ENCODE measurements at places on chromosomes 3 and 15. TPM values are rescaled to one million over a fixed set of nuclear protein-coding genes. Genes with fewer than 3 reads are reported as not detected.

DNA sequence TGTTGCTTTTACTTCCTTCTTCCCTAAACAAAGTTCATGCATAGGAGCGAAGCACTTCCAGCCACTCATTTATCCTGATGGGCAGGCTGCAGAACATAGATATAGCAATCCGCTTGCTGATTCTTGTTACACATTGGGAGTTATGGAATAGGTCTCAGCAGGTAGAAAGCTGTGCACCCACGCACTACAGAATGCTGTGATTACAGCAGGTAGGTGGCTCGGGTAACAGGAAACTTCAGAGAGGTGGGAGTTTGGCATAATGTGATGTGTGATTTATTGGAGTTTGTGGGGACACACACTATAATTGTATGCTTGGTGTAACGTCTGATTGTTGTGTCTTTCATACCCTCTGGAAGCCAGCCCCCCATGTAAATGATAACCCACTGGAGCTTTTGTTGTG, 99.2 kb upstream of the MEIS2 start:
- H3K27ac ChIP-seq = no peak overlapping the region
- H3K4me1 ChIP-seq = no peaks in the 10 kb centered on the region
- H3K4me3 ChIP-seq = no peak overlapping the region
- H3K36me3 ChIP-seq = no peaks in the 10 kb centered on the region
- H3K27me3 ChIP-seq = no peaks in the 10 kb centered on the region

- DNase-seq = no peak
- no peaks in the 10 kb centered on the region for H3K27me3 ChIP-seq
- no peaks in the 10 kb centered on the region for H3K36me3 ChIP-seq
- no peak overlapping the region for H3K4me3 ChIP-seq
- H3K27ac ChIP-seq = no peak overlapping the region
- H3K4me1 ChIP-seq = no peaks in the 10 kb centered on the region
Measured at GRCh38 chr15:40825661-40826422, 2.7 kb downstream of the PPP1R14D start.

IL20RB gene
- 0.94 TPM for total RNA-seq

DNA sequence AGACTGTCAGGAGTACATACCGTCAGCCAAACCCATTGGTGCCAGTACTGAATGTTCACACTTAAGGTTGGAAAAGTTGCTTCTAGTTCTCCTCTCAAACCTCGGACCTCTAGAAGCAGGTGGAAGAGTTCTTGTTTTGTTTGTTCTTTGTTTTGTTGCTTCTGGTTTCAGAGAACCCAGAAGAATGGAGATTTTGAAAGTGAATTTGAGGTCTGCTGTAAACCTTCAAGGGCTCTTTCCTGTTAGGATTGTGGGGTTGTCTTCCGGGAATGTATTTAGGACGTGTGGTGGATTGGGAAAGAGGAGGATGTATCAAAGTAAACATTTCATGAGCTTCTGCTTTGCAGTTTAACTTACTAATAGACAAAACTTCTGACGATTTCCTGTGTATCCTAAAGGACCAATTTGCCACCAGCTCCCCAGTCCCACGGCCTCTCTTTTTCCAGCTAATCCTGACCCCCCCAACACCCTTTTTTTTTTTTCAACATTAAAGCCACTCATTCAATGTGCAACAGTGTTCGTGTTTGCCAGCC, 50.3 kb downstream of the FILIP1L start:
- H3K27ac ChIP-seq = no peak overlapping the region
- H3K36me3 ChIP-seq = no peaks in the 10 kb centered on the region
- peaks cover 2% of the 10 kb centered on the region for H3K4me1 ChIP-seq
- H3K27me3 ChIP-seq = no peaks in the 10 kb centered on the region
- DNase-seq = no peak
- H3K4me3 ChIP-seq = no peak overlapping the region

GRCh38 chr15:36605604-36606263, 26.3 kb downstream of the CDIN1 start:
- H3K27ac ChIP-seq = no peak overlapping the region
- H3K36me3 ChIP-seq = no peaks in the 10 kb centered on the region
- no peak for DNase-seq
- H3K4me1 ChIP-seq = no peaks in the 10 kb centered on the region
- no peak overlapping the region for H3K4me3 ChIP-seq

- H3K27ac ChIP-seq = peak overlapping the region; percentile 98
- peak overlapping the region; percentile 96 for H3K4me3 ChIP-seq
- DNase-seq = peak; percentile 42
- H3K36me3 ChIP-seq = no peaks in the 10 kb centered on the region
Measured at GRCh38 chr15:67840749-67841512, 1.1 kb upstream of the RNU6-1 start.

DNA sequence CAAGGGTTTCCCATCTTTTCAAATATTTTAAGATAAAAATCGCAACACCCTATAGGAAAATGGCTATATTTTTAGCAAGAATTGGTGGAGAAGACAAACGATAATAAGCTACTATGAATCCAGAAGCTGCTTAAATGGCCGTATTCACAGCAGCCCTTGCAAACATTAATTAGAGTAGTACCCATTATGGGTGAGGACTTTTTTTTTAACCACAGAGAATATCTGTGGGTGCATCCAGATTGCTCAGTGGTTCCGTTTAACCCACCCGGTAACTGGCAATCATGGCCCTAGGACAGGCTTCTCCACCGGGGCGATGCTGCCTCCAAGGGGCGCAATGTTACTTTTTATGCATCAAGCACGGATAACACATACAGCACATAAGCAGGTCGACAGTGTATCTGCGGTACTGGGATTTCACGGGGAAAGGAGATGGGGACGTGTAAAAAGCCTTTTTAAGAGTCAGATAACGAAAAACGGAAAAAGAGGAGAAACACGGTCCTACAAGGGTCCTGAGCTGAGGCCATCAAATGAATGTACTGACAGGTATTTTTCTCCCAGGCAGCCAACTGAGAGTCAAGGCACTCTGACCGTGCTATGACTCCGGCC, 968 bp upstream of the TMEM266 start:
- peak overlapping the region; percentile 53 for H3K4me3 ChIP-seq
- peaks cover 57% of the 10 kb centered on the region for H3K27me3 ChIP-seq
- DNase-seq = no peak
- H3K36me3 ChIP-seq = no peaks in the 10 kb centered on the region
- peaks cover 12% of the 10 kb centered on the region for H3K4me1 ChIP-seq

- peaks cover 5% of the 10 kb centered on the region for H3K27me3 ChIP-seq
- H3K4me1 ChIP-seq = no peaks in the 10 kb centered on the region
- H3K4me3 ChIP-seq = no peak overlapping the region
- DNase-seq = no peak
- no peaks in the 10 kb centered on the region for H3K36me3 ChIP-seq
Measured at GRCh38 chr3:10977892-10978510, 14.5 kb upstream of the SLC6A1 start.
